ENCODE measurements at places on chromosomes 2 and 18. TPM values are rescaled to one million over a fixed set of nuclear protein-coding genes. Genes with fewer than 3 reads are reported as not detected.

GRCh38 chr2:12298352-12298751, 418.4 kb upstream of the TRIB2 start:
- no peak for DNase-seq

The PKP4 gene
- 29.3 TPM for total RNA-seq

DNA sequence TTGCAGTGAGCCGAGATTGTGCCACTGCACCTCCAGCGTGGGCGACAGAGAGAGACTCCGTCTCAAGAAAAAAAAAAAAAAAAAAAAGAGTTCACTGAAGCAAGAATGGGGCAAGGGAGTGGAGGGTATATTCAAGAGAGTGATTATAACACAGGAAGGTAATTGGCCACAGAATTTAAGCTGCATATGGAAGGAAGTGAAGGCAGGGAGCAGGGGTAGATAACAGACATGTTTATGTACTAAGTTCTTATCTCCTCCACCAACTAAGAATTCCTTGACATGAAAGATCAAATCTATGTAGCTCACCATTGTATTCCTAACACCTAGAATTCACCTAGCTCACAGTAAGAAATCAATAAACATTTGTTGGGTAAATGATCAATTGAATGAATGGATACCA, 37.3 kb downstream of the GKN2 start:
- no peak for DNase-seq

GRCh38 chr2:187009483-187010239, 160.7 kb upstream of the ZSWIM2 start:
- no peak for DNase-seq

- DNase-seq: no peak
These were observed 112.1 kb downstream of the DTNB start for GRCh38 chr2:25561136-25561850.

Data from sigmoid colon (tissue), 7 donors.